ENCODE measurements at places on chromosomes 12 and 14. TPM values are rescaled to one million over a fixed set of nuclear protein-coding genes. Genes with fewer than 3 reads are reported as not detected.

DNA sequence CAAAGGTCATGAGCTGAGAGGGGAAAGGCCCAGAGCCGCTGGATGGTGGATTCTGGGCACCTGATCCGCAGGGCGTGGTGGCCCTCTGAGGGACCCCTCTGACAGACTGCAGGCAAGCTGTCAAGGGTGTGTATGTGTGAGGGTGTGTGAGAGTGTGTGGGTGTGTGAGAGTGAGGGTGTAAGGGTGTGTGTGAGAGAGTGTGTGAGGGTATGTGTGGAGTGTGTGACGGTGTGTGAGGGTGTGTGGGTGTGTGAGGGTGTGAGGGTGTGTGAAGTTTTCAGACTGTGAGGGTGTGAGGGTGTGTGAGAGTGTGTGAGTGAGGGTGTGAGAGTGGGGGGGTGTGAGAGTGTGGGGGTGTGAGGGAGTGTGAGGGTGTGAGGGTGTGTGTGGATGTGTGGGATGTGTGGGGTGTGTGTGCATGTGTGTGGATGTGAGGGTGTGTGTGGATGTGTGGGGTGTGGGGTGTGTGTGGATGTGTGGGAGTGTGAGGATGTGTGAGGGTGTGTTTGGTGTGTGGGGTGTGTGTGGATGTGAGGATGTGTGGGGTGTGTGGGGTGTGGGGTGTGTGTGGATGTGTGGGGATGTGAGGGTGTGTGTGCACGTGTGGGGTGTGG, 156.7 kb downstream of the TMEM121 start:
- DNase-seq = no peak

- no peak for DNase-seq
These were observed 68.0 kb downstream of the PTPRR start for GRCh38 chr12:70852416-70853150.

- DNase-seq = no peak
These were observed 54.3 kb downstream of the TTC9 start for GRCh38 chr14:70696026-70696425.

TCL1A gene
- total RNA-seq = not detected

GLT1D1 gene
- total RNA-seq = not detected

DNA sequence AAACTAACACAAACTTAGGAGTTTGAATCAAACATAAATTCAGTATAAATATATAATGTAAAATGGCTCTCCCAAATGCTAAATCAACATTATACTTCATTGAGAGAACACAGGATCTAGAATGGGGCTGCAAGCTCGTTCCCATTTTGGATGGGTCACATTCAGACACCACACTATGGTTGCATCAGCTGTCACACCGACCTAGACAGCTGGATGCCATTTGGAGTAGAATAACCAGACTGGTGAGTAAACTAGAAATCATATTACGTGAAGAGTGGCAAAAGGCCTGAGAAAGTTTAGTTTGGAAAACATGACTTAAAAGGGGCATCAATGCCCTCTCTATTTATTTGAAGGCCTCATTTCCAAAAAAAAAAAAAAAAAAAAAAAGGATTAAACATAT, 430.4 kb downstream of the NPAS3 start:
- no peak for DNase-seq

- DNase-seq = no peak
These were observed 33.8 kb upstream of the SLC25A3 start for GRCh38 chr12:98559666-98560065.

Measured in NCI-H460 (cell line).